Retinal pigment epithelial cell (primary cell): ENCODE measurements at places on chromosomes 2 and 18.

DNA sequence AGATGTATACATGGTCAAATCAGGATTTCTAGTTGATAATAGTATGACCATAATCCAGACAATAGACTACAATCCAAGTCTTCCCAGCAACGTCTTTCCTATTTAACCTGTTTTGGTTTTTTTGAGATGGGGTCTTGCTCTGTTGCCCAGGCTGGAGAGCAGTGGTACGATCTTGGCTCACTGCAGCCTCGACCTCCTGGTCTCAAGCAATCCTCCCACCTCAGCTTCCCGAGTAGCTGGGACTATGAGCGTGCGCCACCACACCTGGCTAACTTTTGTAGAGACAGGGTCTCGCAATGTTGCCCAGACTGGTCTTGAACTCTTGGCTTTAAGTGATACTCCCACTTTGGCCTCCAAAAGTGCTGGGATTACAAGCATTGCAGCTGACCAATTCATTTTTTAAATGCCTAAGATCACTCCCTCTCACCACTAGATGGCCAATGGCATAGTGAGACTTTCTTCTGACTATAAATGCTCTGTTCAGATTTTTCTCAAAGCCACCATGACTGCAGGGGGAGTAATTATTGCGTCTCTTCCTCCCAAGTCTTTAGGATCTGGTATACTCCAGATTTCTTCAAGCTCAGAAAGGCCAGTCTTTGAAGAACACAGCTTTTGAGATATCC lies 47.6 kb downstream of the HNRNPLL start:
- DNase-seq, result no peak

GRCh38 chr2:184646177-184646576 lies 47.8 kb downstream of the ZNF804A start:
- DNase-seq, result peak; percentile 79

DNA sequence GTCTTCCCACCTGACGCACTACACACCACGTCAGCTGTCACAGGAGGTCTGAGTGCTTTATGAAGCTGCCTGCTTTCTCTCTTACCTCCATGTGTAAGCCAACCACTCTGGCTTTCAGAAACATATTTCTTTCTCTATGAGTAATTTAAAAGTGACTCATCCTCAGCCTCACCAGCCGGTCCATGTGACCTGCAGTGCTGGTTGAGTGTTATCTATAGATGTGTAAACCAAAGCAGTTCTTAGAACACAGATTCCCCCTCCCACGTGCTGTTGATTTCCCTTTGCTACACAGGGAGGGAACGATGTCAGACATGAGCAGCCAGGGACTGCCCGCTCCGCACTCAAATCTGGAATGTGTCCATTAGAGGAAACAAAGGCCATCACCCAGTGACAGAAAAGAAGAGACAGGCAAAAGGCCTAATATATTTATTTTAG lies 157.8 kb downstream of the BCL2 start:
- DNase-seq, result peak; percentile 81

GRCh38 chr18:42437001-42437400 lies 482.0 kb downstream of the PIK3C3 start:
- no peak for DNase-seq

GRCh38 chr2:171309455-171310286 lies 124.1 kb downstream of the METTL8 start:
- no peak for DNase-seq

GRCh38 chr2:42787424-42787787 lies 5.0 kb downstream of the HAAO start:
- DNase-seq, result no peak

- no peak for DNase-seq
Observed at GRCh38 chr2:9952856-9953503, 1.5 kb downstream of the GRHL1 start.

DNA sequence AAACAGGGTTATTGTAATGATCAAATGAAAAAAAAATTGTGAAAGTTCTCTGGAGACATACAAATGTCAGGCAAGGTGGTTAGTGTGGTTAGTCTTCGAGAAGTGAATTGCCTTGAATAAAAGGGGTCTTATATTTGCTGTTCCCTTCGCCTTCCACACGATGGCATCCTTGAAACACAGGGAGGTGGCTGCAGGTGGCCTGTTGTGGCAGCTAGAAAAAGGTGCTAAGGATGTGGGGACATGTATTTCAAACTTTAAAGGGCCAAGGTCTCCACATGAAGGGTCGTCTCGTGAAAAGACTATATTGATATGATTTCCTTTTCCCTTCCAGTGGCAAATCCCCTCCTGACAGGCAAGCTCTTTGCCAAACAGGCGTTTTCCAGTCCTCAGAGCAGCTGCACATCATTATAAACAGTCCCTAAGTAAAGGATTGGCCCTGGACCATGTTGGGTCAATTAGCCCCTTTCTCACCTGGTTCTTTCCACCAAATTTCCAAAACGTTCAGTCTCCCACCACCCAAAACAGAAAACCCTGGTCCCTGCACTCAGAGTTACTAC lies 68.5 kb downstream of the COPS8 start:
- DNase-seq, result no peak

DNA sequence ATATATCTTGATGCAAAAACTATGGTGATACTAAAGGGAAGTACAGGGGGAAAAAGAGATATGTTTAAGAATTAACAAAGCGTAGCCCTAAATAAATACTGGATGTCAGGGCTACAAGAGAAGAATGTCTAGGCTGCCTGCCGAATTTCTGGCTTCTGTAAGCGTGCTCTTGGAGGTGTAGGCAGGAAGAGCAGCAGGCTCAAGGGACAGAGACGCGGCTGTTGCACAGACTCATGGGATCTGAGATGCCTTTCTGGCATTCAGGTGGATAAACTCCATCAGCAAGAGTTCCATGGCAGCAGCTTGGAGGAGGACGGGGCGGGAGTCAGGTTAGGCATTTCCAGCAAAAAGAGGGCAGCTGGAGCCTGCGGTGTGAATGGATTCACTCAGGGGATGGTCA lies 123.2 kb upstream of the TWIST2 start:
- no peak for DNase-seq

DNA sequence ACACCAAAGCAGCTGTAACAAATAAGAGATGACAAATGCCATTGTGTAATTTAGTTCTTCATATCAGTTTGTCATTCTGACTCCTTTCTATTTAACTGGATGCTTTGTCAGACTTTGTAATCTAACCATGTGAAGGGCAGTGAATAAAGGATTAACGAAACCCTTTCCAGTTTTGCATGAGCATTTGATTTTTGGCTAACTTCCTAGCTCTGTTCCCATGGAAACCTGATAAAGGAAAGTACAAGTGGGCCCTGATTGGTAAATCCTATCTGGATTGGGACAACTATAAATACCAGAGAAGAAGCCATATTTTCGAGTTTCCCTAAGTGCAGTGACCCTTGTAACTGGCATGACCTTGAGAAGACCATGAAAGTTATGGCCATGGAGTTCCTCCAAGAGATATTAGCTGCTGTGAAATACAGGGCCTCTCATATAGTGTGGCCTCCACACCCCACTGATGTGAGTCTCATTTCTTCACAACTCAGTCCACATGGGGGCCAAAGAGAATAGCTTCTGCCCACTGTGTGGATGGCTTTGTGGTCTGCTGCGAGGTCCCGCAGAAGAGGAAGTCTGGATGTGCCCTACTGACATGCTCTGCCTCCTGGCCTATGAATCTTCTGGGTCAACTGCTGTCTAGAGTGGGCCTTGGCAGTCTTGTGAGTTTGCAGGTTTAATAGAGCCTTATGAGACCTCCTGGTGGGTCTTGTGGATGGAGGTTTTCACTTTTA lies 38.2 kb upstream of the CYP1B1 start:
- DNase-seq, result peak; percentile 94

DNA sequence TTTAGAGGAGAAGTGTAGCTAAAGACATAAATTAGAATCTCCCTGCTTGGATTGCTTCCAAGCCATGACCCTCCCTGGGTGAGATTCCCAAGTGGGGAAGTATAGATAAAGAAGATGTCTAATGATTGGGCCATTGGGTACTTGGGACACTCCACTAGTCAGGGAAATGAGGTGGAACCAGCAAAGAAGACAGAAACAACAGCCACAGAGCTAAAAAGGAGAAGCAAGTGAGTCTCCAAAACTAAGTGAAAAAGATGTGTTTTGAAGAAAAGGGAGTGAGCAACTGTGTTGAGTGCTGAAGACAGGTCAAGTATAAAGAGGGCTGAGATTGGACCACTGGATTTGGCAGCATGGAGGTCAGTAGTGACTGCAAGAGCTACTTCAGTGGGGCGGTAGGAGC lies 276.7 kb upstream of the STON1 start:
- no peak for DNase-seq

DNA sequence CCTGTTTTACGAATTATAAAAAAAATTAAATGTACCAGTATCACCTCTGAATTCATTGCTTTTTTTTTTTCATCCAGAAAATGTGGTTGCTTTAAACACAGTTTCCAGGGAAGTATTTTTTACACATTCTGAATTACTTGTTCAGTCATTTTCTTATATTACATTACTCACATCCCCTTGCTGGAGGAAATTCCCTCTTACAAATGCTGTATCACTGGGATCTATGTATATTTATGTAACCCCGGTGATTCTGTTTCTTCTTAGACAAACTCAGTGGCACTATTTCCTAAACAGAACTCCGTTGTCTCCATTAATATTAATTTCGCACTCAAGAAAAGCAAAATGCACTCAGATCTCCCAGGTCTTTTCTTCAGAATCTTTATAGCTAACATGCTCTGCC lies 1078.5 kb upstream of the ZEB2 start:
- no peak for DNase-seq

DNA sequence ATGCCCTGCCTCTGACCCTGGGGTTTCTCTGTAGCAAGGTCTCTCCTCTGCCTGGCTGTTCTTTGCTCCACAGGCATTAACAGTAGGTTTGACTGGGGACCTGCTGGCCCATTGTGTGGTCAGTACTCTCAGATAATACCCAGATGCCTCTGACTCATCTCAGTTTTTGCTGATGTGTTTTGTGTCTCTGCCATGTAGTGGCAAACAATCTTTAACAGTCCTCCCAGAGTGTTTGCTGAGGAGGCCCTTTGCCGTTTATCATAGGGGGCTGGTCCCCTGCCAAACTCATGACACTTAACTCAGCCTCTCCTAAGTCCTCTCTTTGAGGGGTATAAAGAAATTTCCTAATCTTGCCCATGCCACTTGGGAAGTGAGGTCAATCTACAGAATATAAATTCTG lies 793.7 kb upstream of the FANCL start:
- DNase-seq, result no peak

DNA sequence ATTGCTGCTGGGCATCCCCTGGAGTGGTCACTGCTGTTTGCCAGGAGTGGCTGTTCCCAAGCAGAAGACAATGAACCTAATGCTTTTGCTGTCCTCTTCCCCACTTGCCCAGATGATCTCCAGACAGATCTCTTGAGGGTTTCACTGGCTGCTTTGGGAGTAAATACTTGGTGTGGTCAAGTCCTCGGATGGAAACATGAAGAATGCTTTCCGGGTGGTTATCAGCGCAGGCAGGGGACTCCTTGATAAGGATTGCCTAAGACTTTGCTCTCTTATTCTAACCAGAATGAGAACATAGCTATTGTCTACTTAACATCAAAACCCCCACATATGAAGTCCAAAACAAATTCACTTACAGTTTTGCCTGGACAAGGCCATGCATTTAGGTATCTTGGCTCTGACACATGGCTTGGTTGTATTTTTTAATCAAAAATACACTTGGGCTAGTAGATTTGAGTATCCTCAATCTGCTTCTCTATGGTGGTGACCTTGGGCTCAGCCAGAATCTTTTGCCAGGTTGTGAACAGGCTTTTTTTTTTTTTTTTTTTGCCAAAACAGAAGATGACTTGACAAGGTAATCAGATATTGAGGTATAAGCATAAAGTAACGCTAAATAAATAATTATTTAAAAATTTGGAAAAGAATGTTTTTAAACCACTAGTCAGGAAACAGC lies 34.8 kb upstream of the MYO3B start:
- DNase-seq, result no peak
